ENCODE measurements at places on chromosomes 7 and 10.

DNA sequence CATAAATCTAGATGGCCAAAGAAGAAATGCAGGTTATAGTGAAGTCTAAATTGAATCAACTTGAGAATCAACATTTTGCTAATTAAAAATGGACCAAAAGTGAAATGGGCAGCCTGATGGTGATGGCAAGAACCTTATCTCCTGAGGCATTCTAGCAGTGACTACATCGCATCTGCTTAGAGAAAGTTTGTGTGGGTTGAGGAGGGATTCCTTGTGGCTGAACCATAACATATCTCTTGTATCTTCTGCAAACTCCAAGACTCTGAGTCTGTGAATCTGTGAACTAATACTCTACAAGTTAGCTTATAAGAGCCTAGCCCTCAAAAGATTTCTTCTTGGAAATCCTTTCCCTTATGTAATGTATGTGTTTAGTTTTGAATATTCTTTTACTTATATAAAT is 85.6 kb downstream of the PRKG1 start:
- no peak for DNase-seq

DNA sequence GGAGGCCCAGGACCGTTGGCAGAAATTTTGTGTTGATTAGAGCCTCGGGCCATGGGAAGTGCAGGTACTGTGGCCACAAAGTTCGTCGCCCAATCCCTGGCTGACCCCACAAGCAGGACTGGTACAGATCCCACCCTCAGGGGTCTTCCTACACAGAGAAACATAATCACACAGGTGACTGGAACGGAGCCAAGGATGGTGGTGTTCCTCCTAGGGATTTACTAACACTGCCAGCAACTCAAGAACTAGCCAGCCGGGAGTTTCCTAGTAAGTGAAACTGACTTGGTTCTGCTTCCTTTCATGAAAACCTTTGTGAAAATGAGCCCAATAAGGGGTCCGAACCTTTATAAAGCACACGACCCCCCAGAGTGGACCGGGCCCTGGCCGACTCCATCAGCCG is 5.7 kb downstream of the CUX1 start:
- DNase-seq, result no peak

DNA sequence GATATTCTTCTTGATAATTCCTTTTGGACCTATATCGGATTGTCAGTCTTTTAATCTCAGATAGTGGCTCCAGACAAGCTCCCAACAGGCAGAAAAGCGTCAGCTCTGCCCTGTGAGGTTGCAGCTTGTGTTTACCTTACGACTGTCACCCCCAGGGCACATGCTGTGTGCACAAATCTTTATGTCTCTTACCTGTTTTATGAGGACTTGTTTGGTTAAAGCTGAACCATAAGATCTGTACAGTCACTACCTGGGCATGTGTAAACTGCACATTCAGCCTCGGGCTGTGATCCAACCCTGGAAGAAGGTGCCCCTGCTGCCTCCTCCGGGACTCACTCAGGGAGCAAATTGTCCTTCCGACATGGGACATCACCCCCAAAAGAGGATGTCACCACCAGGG is 119.8 kb downstream of the GALNT17 start:
- DNase-seq, result no peak

DNA sequence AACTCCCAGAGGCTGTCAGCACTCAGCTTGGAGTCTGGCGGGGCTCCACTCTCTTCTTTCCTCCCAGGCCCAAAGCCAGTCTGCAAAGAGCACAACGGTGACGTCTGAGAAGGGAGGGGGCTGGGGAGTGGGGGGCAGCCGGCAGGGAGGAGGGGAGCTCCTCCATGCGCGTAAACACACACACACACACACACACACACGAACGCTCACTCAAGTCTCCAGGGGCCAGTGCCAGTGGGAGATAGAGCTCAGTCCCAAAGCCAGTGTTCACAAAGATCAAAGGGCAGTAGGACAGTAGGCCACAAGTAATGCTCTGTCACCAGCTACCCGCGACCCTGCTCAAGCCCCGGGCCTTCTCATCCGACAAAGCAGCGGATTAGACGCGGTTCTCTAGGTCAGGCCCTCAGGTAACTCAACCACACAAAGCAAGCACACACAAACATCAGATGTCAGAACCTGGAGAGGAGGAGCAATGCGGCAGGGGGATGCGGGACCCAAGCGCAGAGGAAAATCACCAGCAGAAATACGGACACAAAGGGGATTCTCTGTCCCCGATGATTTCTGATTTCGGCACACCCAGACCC is 19.9 kb downstream of the TCAF1 start:
- no peak for DNase-seq

DNA sequence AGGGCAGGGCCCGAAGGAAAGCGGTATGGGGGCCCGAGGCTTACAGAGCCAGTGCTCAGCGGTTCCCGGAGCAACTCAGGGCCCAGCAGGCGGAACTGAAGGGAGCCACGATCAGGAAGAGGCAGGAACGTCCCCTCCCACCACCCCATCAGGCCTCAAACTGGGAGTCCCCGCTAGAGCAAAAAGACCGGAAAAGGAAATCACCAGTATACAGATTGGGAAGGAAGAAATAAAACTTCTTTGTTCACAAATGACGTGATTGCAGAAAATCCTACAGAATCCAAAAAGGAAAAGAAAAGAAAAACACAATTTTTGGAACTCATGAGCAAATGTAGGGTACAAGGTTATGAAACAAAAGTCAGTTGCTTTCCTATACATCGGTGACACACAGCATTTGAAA is 21.6 kb upstream of the ZFAND2A start:
- DNase-seq, result no peak

- DNase-seq, result no peak
Measured at GRCh38 chr7:135205850-135206249, 5.5 kb downstream of the WDR91 start.

- peak; percentile 25 for DNase-seq
Measured at GRCh38 chr7:23570592-23571200, 26.5 kb upstream of the CCDC126 start.

DNA sequence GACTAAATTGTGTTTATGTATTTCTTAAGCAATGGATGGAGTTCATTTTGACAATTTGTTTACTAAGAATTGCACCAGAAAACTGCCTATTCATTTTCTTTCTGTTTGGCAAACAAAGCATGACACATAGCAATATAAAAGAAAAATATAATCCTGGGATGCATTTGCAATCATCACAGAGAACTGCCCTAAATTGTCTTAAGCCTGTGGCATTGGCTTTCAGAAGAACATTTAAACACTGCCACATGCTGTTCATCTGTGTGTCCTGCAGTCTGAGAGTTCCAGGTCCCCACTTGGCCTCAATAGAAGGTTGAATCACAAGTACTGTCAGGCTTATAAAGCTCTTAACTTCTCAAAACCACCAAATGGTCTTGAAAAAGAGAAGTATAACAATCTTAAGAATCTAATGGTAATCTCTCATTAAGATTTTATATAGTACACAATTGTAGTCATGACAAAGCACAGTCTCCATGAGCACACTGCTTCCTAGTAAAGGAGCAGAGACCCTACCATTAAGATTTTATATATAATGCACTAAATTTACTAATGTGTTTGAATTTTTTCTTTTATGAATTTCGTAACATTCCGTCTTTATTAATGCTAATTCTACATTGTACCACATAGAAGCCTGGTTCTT is 29.9 kb downstream of the RNLS start:
- no peak for DNase-seq

- DNase-seq, result no peak
Measured at GRCh38 chr7:134766779-134767519, 12.5 kb upstream of the CALD1 start.

DNA sequence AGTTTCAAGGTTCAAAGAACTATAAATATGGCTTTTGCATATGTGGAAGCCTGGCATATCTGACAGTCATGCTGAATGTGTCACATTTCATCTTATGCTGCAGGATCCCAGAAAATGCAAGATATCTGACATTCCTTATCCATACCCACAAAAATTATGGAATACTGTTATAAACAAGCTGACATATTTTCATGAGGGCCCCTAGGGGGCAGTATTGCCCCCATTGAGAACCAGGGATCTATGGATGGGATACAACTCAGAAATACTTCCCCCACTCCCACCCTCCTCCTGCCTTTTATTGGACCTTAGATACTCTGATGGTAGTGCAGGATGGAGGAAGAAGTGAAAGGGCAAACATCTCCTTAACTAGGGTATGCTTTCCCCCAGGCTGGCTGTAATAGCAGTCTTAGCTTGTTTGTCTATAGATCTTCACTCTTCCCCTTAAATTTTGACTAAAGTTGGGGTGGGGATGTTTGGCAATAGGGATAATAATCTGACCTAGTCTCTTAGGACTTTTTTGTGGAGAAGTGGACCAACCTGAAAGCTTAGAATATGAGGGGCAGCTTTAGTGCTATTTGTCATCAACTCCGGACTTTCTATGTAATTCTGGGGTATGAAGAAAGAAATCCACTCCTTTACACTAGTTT is 3.5 kb upstream of the GNGT1 start:
- no peak for DNase-seq

DNA sequence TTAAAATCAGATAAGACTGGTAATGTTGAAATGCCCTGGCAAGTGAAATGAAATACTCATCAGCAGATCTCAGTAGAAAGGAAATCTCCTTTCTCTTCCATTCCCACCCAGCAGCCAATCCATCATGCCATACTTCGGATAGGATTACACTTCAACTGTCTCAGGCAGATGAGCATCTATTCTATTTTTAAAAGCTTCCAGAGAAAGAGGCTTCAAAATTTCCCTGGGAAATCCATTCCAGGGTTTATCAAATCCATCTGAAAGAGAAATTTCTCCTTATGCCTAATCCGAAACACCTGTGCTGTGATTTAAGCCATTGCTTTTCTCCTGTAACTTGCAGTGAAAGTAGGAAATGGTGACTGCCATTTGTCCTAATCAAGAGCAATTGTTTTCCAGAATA is 60.4 kb upstream of the RAPGEF5 start:
- no peak for DNase-seq

DNA sequence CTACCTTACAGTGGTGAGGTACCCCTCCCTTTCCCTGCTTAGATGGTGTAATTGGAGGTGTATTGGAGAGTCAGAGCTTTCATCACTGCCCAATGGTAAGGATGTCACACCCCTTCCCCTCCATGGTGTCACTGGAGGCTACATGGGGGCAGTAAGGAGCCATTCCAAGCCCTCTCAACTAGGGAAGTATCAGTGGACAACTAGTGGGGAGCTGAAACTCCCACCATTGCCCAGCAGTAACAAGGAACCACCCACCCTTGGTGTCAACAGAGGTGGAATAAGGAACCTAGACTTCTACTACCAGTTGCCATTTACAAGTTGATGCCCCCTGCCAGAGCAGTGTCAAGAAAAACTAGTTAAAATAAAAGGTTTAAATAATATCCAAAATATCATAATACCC is 2.8 kb upstream of the HIBADH start:
- DNase-seq, result no peak
